CD4-positive, alpha-beta T cell treated with Interleukin-6 at 100 ng/mL for 8 hours (primary cell): ENCODE measurements at places on chromosomes 6 and 20.
A peak's percentile ranks its signal among the peaks of the same experiment; 100 is the strongest.

GRCh38 chr20:43789593-43789992 is 62.8 kb upstream of the GTSF1L start:
- DNase-seq: no peak

DNA sequence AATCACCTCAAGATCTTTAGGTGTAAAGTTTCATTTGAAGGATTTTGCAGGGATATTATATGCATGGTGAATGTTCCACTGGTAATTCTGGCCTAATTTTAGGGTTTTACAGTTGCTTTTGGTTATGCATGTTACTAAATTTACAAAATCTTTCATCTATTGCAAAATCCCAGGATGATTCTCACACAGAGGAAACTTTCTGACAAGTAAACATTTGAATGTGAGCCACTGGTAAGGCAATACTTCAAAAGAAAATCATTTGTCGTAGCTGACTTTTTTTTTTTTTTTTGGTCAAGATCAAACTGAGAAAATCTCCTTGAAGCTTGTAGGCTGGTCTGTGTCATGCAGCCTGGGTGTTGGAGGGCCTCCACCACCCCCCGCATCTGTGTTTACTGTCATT is 141.9 kb upstream of the EXOC2 start:
- DNase-seq: no peak

DNA sequence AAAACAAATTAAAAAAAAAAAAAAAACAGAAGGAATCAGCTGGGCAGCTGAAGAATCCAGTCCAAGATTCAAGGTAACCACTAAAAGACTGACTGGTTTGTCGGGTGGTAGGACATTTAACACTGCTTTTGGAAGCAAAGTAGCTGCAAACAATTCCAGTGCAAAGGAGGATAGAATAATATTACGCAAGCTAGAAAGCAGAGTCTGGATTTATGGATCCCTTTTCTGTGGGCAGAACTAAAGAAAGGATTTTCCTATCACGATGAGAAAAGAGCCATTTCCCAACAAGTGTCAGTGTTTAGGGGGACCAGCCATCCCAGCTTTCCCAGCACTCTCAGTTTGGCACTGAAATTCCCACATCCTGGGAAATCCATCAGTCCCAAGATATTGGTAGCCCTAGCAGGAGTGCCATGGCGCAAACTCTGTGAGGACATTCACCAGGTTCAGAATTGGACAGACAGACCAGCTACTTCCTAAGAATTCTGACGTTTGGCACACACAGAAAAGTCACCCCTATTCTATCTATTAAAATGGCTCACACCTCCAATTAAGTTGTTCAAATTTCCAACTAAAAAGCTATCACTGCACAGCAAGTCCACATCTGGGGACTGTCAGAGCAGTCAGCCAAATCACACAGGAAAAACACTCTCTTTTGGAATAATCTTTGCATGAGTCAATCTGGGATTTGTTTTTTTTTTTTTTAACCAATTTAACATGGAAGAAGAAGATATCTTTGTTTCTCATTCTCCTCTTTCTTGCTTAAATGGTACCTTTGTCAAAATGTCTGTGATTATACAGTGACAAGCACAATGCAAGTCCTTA is 356.8 kb upstream of the ARID1B start:
- DNase-seq: no peak

GRCh38 chr6:95693108-95693507 is 115.8 kb downstream of the MANEA start:
- DNase-seq: no peak

DNA sequence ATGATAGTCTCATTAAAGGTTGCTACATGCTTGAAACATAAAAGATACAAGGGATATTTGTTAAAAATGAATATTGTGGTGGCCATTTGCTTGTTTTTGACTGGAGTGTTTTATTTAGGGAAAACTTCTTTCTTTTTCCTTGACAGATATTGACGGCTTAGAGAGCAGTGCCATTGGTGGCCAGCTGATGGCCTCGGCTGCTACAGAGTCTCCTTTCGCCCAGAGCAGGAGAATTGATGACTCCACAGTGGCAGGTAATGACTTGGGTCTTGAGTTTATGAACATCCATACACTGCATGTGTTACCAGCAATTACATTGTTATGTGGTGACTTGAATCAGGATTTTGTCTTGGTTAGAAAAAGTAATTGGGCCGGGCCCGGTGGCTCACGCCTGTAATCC is 67.5 kb upstream of the PBOV1 start:
- no peak for DNase-seq

DNA sequence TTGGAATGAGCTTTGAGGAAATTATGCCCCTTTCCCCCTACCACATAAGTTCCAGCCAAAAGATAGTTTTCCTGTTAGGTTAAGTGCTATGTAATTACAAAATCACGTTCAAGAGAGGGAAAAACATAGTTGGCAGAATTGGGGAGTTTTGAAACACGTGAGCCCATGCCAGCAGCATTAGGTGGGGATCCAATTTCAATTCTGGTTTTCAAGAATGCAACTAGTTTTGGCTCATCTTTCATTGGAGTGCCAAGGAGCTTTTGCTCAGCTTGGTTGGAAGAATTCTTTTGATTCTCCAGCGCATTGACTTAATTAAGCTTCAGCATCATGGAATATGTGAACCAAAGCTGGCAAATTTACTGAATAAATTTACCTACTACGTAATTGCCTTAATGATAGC is 95.9 kb downstream of the SAMD5 start:
- no peak for DNase-seq

DNA sequence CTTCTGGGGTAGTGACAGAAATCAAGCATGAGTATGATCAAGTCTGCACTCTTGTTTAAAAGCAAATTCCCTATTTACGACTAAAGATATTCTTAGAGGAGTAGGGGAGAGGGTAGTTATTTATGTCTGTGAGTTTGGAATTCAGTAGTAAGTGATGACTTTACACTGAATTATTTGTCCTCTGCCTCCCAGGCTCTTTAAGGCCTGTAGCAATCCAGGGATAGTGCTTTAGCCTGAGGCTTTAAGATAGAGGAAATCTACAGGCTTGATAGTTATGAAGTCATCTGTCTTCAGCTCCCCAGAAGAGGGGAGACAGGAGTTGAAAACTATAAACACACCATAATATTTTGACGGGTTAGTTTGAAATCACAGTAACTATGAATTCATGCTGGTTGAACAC is 664.5 kb downstream of the EPM2A start:
- no peak for DNase-seq

DNA sequence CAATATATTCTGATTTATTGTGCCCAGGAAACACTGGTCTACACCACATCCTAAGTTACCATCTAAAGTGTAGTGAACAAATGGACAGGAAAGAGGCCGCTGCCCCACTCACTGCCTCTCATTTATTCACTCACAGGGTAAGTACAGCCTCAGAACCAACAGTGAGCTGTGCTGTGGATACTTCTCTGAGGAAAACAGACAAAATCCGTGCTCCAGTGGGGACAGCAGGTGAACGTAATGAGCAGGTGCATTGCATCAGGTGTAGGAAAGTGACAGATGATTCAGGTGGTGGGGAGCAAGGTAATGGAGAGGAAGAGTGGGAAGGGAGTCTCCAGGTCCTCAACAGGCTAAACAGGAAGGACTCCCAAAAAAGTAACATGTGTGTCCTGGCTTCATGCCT is 8.4 kb upstream of the ULBP2 start:
- no peak for DNase-seq

GRCh38 chr6:45436544-45437438 is 59.1 kb upstream of the SUPT3H start:
- DNase-seq: peak; percentile 33

- no peak for DNase-seq
Observed at GRCh38 chr6:75079589-75079988, 126.3 kb downstream of the COL12A1 start.

DNA sequence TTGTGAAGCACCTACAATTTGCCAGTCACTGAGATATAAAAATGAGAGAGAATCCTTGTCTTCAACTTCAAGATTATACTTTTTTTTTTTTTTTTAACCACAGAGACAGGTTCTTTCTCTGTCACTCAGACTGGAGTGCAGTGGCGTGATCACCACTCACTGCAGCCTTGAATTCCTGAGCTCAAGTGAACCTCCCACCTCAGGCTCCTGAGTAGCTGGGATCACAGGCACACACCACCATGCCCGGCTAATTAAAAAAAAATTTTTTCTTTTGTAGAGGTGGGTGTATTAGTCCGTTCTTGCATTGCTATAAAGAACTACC is 51.6 kb upstream of the PMEPA1 start:
- DNase-seq: no peak

GRCh38 chr20:44478206-44478605 is 2.5 kb downstream of the TTPAL start:
- no peak for DNase-seq

- DNase-seq: no peak
Observed at GRCh38 chr6:137734875-137735182, 132.2 kb upstream of the TNFAIP3 start.

- no peak for DNase-seq
Observed at GRCh38 chr6:159118924-159119323, 50.3 kb upstream of the FNDC1 start.

DNA sequence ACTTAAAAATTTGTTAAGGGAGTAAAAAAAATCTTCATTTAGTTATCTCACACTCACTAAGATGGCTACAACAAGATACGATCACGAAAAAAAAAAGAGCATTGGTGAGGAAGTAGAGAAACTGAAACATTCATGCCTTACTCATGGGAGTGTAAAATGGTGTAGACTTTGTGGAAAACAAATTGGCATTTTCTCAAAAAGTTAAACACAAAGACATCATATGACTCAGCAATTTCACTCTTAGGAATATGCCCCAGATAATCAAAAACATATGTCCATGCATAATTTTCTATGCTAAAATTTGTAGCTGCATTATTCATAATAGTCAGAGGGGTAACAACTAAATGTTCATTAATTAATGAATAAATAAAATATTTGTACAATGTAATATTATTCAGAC is 120.9 kb upstream of the IRAK1BP1 start:
- no peak for DNase-seq

- no peak for DNase-seq
Observed at GRCh38 chr6:55447891-55448290, 120.6 kb downstream of the GFRAL start.

GRCh38 chr6:109498936-109499335 is 15.9 kb upstream of the ZBTB24 start:
- DNase-seq: no peak

DNA sequence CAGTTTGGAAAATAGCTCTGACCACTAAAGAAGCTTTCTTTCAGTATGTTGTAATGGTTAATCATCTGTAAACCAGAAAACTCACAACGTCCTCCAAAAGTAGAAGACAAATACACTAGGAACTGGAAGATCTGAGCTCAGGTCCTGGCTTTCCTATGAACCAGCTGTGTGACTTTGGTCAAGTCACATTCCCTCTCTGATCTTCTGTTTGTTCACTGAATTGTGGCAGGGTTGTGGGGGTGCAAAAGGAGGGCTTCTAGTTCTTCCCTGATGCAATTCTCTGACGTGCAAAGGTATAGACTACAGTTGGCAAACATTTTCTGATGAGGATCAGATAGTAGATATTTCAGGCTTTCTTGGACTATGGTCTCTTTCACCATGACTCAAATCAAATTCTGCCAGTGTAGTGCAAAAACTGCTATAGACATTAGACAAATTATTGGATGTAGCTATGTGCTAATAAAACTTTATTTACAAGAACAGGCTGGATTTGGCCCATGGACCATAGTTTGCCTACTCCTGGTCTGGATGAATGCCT is 44.9 kb downstream of the ATXN1 start:
- no peak for DNase-seq

DNA sequence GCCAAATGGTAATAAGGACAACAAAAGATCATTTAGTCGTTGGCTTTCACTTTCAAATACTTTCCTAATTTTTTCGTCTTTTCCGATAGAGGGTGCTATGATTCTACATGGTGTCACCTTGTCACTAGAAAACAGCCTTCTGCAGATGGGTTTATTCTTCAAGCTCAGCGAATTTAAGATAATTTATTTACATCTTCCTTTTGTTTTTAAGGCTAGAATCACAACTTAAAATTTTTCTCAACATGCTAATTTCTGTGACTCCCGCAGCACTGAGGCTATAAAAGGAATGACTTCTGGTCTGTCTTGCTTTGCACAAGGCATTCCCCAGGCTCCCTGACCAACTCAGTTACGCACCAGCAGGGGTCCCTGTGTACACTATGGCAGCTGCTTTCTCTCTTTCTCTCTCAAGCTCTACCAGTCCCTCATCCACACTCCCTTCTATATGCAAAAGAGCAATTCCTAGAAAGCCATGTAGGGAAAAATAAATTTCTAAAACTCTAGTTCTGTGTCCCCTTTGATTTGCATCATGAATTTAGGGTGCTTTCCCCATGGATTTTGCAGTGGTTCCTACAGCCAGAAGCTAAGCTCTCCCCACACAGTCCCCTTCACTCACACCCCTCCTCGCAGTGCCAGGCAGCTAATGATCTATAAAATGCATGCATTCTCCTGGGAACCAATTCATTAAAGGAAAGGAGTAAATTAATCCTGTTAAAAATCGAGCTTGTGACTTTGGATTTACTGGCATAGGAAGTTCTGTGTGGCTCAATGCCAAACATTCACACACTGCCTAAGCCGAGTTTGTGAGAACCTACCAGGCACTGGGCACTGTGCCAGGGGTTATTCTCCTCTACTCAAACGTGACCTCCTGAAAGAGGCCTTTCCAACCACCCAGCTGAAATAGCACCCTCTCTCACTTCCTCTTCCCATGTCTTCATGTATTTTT is 74.5 kb downstream of the DCDC2 start:
- DNase-seq: peak; percentile 8

GRCh38 chr6:56279331-56280080 is 32.1 kb upstream of the COL21A1 start:
- DNase-seq: no peak

- DNase-seq: no peak
Observed at GRCh38 chr20:50744143-50744792, 12.9 kb downstream of the PARD6B start.

DNA sequence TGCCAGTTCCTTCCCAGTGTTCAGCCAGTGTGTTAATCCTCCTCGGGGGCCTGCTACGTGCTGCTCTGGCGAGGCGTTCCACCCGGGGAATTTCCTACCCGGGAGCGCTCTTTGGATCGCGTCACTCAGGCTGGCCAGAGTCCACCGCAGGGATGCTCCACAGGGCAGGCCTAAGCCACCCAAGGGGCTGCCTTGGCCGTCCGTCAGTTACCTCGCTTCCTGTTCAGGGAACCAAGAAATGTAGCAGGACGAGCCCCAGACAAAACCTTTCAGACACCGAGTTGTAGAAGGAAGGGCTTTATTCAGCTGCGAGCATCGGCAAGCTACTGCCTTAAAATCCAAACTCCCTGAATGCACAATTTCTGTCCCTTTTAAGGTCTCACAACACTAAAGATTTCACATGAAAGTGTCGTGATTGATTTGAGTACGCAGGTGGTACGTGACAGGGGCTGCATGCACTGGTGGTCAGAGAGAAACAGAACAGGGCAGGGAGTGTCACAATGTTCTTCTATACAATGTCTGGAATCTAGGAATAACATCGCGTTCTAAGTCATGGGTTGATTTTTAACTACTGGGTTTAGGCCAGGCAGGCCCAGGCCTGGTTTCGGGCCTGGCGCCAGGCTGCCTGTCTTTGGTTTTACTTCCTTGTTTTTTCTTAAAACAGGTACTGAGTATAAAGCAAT is 15.7 kb upstream of the POU5F1 start:
- DNase-seq: no peak

DNA sequence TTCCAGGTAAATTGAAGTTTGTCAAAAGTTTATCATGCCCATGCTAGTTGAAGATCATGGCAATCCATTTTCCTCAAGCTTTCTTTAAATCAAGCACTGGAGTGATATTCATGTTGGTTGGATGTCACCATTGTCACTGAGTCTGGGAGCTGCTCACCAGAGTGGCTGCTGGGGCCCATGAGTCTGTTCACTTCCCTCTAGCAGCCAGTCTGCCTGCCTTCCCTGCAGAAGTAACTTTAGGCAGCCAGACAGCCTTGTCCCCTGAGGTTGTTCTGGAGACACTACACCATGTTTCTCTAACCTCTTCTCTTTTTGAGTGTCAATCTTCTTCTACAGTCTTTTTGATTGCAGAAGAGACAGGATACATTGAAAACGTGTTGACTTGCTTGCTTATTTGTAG is 5.5 kb downstream of the SIRT5 start:
- DNase-seq: no peak
